NCI-H748 treated with DMSO at 0.1 percent for 48 hours (cell line): ENCODE measurements at places on chromosomes 6 and 20.
A peak's percentile ranks its signal among the peaks of the same experiment; 100 is the strongest.

GRCh38 chr6:163675611-163676010 is 261.1 kb downstream of the QKI start:
- no peak for DNase-seq

DNA sequence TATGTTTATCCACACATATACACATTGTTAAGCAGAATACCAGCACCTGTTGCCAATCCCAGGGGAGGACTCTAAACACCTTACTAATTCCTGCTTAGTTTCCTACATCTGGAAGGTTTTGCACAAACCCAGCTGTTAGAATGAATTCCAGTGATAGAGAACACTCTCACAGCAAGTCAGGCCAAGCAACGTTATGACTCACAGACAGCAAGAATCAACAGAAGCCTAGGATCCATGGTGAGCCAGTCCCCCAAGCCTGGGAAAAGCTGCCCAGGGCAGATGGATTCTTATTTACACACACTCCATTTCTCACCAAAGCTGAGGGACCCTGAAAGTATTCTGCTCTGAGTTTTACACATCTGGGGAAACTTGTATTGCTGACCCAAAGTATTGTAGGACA is 291.7 kb downstream of the SLC35F1 start:
- no peak for DNase-seq

DNA sequence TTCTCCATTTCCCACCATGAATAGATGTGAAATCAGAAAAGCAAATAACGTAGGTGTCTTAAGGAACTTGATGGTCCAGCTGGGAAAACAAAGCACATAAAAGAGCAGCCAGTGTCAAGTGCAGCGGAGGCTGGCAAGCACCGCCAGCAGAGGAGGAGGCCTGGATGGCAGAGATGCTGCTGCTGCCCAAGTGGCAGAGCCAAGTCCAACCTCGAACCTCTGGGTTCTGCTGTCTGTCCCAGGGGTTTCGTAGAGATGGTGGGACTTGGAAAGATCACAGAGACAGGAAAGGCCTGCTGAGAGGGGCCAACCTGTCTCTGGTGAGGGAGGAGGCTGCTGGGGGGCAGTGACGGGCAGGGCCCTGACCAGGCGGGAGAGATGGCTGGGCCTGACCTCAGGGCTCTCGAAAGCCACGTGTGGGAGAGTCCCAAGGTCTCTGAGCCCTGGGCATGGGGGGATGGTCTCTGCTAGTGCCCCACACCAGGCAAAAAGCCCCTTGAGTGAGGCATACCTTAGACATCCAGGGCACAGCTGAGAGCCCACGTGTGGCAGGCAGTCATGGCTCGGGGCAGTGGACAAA is 77.3 kb downstream of the TCP11 start:
- DNase-seq: no peak

- DNase-seq: no peak
Observed at GRCh38 chr6:68069921-68070710, 565.0 kb upstream of the ADGRB3 start.

DNA sequence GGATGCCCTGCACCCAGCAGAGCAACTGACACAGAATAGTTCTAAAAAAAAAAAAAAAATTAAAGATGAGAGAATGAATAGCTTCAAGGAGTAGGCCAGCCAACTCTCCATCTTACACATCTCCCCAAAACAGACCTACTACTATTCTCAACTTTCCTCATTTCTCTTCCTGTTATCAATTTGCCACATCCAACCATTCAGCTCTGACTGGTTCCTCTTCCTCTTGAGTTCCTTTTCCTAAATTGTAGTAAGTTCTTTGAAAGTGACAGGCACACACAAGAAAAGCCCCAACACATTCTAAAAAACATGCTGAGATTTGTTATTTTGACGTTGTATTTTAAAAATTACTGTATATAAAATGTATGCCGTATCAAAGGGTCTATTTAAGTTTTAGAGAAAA is 117.2 kb downstream of the PDSS2 start:
- no peak for DNase-seq

- peak; percentile 58 for DNase-seq
Observed at GRCh38 chr20:43590036-43590391, 723 bp upstream of the IFT52 start.

GRCh38 chr6:51678905-51679620 is 408.4 kb downstream of the PKHD1 start:
- no peak for DNase-seq

DNA sequence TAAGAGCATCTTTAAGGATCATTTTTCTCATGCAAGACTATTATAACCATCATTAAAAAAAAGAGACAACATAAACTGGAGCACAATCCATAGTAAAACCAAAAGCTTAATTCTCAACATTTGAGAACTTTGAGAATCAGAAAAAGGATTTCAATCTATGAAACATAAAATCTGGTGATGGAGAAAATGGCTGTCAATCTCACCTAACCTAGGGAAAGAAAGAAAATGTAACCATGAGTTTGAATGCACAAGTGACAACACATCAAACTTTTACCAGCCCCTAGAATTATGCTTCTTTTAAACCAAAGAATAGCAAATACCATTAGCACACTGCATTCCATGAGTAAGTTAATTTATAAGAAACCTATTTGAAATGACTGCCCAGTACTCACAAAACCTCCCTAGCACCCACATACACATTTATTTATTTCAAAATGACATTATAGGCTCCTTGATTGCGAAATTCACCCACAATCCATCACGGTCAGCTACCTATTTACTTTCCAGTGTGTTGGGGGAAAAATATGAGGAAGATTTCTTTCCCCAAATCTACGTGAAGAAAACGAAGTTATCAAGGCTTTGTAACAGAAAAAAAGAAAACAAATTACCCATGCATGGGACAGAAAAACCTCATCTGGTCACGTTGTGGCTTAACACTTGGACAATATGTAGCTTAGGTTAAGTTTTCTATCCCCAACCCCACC is 828 bp downstream of the ASCC3 start:
- DNase-seq: no peak

GRCh38 chr6:149478631-149479314 is 6.0 kb downstream of the ZC3H12D start:
- DNase-seq: no peak

GRCh38 chr6:137927777-137928218 is 60.7 kb downstream of the TNFAIP3 start:
- DNase-seq: no peak
